Activated CD8-positive, alpha-beta memory T cell treated with anti-CD3 and anti-CD28 coated beads for 4 hours (primary cell): ENCODE measurements at places on chromosomes 1 and 21.

GRCh38 chr1:50570066-50570468 lies 146.8 kb upstream of the DMRTA2 start:
- no peak for DNase-seq

GRCh38 chr1:6211731-6212130 lies 5.8 kb downstream of the RNF207 start:
- no peak for DNase-seq

DNA sequence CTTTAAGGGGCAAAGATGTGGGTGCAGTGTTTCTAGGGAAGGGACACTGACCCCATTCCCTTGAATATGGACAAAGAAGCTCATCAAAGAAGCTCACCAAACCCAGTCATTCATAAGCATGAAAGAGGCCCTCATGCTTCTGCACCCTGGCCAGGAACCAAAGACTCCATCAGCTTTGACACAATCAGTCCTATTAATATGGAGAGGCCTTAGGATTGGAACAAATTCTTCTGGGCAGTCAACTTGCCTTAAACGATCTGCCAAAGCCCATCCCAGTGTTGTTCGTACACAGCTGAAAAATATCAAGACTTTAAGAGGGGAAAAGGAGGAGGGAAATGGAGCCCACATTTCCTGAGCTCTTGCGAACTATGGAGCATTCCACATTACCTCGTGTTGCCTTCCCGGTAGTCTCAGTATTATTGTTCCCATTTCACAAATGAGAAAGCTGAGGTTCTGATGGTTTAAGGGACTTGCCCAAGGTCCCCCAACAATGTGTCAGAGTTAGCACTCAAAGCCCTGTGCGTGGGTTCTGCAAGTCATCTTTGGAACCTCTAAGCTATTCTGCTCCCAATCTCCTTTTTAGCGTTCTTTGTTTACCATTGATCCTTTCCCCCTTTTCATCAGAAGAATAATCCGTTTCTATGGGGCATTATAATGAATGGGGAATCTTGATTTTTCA lies 161.9 kb downstream of the ZBTB18 start:
- DNase-seq, result no peak

DNA sequence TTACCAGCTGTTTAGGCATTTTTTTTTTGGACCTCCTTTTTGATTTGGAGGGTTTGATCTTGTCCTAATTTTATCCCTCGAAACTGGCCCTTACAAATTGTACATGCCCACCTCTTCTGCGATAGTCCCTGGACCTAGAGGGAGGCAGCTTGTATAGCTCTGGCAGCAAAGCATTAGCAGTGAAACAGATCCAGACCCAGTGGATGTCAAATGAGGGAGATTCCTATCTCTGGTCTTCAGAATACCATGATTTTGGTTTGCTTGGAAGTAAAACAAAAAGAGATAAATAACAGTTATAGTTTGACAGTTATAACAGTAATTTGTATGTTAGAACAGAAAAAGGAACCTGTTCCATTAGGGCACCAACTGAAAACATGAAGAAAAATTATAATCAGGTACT lies 123.6 kb downstream of the MIS18A start:
- DNase-seq, result no peak

GRCh38 chr1:197706601-197707000 lies 68.7 kb downstream of the DENND1B start:
- DNase-seq, result no peak

DNA sequence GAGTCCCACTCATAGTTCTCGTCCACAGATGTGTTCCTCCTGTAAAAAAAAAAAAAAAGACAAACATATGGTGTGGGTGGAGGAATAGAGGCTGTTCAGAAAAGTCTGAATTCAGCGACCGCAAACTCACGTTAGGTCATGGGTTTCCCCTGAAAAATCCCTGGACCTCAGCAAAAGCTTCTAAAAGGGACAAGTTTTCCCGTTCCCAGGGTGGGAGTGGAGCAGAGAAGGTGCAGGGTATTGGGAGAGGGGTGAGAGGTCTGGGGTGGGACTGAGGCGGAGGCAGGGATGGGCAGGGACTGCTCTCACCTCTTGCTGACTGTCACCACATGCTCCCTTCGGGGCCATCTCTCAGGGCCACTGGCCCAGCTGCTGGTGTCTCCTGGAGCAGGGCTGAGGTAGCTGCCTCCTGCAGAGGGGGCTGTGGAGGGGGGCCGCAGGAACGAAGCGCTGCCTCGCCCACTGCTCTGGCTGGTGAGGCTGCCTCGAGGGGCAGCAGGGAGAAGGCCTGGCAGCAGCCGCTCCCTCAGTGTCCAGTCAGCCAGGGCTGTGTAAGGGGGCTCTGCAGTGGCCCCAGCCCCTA lies 2.6 kb upstream of the TAGLN2 start:
- DNase-seq, result no peak

DNA sequence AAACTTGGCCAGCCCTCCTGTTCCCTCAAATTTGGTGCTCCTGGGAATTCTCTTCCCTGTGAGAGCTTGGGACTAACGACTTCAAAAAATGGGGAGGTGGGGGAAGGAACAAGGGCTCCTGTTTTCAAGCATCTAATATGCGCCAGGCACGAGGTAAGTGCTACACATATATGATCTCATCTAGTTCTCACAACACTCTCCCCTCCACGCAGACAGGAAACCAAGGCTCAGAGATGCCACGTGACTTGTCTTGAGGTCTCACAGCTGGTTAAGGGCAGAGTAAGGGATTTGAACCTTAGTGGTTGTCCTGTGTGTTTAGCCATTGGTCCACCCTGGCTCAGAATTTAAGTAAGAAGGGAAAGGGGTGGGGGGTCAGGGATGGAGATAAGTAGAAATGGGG lies 125.9 kb downstream of the DMRTB1 start:
- DNase-seq, result peak; percentile 35

DNA sequence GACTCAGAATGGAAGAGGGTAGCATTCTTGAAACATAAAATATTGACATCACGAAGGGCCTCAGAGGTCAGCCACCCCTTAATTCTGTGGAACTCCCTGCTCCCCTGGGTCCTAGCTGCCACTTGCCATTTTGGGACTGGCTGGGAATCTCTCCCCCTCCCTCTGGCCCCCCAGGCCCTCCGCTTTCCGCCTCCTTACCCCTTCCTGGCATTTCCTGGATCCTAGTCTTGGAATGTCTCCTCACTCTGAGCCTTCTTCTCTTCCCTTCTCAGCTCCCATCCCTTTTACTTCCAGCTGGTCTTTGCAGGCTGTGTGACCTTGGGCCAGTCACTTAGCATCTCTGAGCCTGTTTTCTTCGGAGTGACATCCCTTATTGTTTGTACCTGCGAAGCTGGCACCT lies 4.5 kb downstream of the PADI1 start:
- DNase-seq, result no peak

DNA sequence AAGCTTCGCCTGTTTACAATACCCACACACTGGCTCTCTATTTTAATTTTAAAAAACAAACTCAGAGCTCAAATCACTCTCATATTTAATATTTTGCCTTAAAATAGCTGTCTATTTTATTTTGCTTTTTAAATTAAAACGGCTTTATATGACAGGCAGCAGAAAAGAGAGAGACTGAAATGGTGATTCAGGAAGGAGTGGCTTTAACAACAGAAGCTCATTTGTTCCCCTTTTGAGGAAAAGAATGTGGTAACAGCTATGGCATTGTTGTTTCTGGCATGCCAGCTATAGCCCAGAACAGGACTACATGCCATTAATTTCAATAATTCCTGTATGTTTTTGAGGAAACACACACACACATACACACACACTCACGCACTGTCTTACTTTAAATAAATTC lies 234.2 kb upstream of the PTBP2 start:
- DNase-seq, result no peak

DNA sequence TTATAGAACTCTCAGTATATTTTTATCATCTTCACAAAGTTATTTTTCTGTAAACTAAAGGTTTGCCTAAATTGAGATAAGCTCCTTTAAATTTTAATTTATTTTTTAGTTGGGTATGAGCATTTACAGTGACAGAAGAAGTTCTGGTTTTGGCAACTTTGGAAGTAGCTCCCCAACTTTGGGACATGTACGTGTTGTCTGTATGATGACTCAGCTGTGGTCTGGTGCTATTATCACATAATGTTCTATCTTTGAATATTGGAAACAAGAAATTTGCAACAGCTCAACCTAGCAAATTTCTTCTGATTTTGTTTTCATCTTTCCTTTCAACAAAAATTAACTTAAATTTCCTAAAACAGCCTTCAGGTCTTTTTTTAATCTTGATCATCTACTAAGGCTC lies 46.6 kb upstream of the C1orf105 start:
- no peak for DNase-seq

GRCh38 chr1:172845371-172845770 lies 186.5 kb downstream of the FASLG start:
- DNase-seq, result peak; percentile 42

DNA sequence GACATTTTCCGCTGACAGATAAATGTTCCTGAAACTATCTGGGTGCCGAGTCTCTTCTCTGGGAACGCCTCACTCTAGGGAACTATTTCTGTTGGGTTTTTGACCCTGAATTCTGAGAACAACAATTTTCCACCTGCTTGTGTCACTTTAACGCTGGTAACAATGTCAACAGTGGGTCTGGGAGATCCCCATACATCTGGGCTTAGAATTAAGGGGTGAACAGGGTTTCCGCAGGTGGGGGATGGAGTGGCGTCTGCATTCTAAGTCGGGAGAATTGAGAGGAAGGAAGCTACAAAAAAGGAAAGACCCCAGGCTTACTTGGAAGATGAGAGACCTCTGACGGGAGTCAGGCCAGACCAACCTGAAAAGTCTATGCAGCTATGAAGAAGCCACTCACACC lies 8.7 kb downstream of the CD247 start:
- no peak for DNase-seq

DNA sequence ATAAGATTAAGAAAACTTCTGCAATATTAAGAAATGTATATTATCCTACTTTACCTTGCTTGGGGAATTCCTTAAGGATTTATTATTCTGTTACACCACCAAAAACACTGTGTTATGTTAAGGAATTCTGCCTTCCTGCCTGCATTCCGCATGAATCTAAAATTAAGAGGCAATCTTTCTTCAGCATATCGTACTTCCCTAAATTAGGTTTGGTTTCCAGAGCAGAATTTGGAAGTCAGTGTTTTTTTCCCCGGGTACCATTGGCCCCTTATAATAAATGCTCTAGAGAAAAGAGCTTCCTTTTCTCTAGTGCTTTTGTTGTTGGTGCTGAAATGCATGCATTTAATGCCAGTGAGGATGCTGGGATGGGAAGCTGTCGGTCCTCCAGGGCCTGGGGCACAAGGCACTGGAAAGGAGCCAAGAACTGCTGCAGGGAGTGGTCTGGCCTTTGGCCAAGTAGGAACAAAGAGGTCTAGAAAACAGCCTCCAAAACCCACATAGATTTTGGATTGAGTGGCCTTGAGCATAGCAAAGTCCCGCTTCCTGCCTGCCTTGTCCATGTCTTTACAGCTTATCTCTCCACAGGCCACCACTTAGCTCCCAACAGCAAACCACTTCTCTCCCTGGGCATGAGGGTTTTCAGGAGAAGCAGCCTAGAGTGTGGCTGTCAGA lies 69.9 kb downstream of the RRAGC start:
- DNase-seq, result no peak

DNA sequence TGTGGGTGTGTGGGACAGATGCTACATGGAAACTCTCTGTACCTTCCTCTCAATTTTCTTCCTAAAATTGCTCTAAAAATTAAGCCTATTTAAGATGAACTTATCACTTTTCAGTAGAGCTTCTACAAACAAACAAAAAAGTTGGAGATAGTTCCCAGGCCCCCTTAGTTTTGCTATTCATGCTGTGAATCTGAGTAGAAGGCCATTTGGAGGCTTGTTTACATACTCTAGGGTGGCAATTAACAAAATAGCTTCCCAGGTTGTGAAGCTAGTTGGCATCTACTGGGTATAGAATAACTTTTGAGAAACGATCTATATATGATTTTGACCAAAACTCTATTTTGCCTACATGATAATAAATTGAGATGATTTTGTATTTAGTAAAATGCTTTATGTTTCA lies 541.4 kb upstream of the B3GALT2 start:
- DNase-seq, result no peak
